ENCODE measurements at places on chromosomes 16 and 17.

DNA sequence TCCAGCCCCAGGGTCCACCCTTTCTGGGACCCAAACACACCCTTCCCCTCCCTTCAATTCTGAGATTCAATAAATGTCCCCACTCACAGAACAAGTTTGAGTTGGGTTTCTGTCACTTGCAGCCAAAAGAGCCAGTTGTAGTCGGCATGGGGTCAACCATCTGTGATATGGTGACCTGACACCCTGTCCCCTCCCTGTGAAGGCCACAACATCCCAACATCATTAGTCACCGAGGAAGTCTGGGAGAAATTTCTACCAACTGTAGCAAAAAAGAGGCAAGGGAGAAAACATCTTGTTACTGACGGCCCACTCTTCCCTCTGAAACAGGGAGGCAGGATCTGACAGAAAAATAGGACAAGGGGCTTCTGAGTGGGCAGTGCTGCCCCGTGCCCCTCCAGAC lies 638 bp upstream of the LYZL6 start:
- DNase-seq, result no peak

DNA sequence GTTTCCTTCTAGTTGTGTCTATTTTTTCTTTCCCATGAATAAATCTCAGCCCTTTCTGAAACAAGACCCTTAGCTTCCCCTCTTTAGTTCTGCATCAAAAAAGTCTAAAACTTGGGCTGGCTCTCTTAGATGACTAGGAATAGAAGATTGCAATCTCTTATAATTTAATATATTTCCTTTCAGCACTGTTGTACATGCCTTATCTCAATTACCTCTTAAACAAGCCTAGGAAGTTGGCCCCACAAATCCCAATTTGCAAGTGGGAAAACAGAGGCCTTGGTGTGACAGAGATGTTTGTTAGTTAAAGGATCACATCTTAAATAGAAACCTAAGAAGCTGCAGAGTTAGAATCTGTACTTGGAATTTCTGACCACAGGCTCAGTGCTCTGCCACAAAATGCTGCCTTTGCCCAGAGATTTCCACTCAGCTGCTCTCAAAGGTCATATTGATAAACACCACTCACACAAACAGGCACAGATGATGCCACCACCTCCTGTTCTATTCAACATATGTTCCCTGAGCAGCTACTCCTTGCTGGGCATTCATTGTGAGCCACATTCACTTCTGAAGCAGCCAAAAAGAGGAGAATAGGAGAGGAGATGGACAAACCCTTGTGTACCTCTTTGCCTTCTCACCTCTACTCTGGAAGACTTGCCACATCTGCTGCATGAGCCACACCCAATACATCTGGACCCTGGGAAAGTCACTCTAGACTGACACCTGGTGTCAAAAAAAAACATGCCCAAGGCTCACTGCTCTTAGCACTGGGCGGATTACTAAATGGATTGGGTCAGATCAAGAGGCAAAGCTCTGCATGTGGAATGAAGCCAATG lies 5.5 kb downstream of the CCDC182 start:
- no peak for DNase-seq

- no peak for DNase-seq
Observed at GRCh38 chr17:28340374-28340773, 4.8 kb downstream of the TNFAIP1 start.

GRCh38 chr17:28577466-28577824 lies 750 bp upstream of the ALDOC start:
- DNase-seq, result no peak

DNA sequence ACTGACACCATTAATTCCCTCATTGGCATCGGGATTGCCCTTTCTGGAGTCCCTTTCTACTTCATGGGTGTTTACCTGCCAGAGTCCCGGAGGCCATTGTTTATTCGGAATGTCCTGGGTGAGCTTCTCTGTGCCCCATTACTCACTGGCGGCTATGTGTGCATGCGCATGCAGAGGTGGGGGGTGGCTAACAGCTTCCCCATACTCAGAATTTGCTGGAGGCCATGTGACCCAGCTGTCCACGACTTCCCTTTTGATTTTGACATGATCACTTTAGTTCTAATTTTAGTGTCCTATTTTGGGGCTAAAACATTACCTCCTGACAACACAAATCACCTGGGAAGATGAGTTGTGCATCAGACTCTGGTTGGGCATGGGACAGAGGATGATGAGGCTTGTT lies 14.1 kb downstream of the SLC7A6OS start:
- DNase-seq, result no peak

DNA sequence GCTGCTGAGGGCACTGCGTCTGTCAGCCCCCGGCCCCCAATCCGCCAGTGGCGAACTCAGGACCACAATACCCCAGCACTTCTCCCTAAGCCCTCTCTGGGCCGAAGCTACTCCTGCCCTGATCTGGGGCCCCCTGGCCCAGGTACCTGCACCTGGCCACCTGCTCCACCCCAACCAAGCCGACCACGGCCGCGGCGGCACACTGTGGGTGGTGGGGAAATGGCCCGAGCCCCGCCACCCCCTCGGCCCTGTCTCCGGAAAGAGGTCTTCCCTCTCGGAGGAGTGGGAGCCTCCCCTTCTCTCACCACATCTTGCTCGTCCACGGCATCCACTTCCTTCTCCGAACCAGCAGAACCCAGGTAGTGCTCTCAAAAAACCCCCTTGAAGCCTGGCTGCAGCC lies 3.4 kb upstream of the FBRS start:
- DNase-seq, result no peak

- DNase-seq, result no peak
Observed at GRCh38 chr16:57270221-57271062, 14.0 kb downstream of the PLLP start.

GRCh38 chr17:77472468-77473310 lies 331.9 kb downstream of the SEC14L1 start:
- DNase-seq, result no peak

- no peak for DNase-seq
Observed at GRCh38 chr17:75694536-75694935, 26.7 kb upstream of the ITGB4 start.

GRCh38 chr16:48811478-48811877 lies 201.5 kb upstream of the N4BP1 start:
- DNase-seq, result no peak

DNA sequence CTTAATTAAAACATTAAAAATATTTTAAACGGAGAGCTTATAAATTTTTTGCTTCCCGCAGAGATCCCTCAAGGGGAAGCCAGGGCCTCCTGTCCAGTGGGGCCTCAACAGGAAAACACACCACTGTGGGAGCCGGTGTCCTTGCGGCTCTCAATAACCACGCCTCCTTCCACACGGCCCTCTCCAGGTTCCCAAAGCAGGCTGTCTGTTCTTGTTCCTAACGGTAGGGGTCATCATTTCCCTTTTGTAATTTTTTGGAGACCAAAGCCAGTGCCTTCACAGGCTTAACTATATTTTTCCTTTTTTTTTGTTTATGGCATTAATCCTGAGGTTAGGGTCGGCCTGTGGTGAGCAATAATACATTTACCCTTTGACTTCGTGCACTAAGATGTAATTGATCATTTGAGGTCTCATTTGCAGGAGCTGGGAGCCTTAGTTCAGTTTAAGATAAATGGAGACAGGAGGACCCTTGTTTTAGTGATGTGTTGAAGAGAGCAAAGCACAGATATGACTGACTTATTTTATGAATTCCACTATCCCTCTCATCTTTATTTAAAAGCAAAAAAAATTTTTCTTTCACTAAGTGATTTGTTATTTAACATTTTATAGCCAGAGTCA lies 77.5 kb upstream of the N4BP1 start:
- DNase-seq, result no peak

- DNase-seq, result no peak
Observed at GRCh38 chr17:17164676-17165075, 41.5 kb downstream of the PLD6 start.

- no peak for DNase-seq
Observed at GRCh38 chr16:13435873-13436474, 484.0 kb upstream of the ERCC4 start.

- DNase-seq, result no peak
Observed at GRCh38 chr17:13429201-13429600, 172.5 kb downstream of the HS3ST3A1 start.

DNA sequence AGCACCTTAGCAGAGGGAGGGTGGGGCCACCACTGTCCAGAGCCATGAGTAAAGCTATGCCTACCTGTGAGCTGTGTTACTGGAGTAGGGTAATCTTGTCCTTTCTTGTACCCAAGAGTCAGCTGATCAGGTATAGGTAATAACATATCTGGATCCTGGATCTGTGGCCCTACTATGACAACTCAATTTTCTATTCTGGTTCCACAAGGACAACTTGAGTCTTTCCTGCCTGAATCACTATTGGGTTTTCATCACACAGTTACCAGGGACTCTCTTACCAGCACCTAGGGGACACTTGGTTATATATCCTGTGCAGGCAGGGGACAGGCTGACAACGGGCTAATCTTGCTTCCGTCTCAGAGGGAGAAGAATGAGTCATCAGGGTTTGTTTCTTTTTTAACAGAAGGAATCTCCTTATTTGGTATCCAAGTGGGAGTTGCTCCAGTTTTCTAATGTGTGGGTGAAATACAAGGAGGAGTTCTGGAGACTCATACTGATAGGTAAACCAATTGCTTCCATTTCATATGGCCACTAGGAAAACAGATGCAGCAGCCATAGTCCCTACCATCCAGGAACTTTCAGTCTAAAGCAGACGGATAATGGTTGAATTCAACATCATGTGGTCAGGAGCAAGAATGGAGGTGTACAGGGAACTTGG lies 6.8 kb downstream of the ZNF267 start:
- DNase-seq, result no peak

GRCh38 chr16:70685938-70686375 lies at the start of gene MTSS2:
MTSS2 (minus strand) TSS chr16:70686053; CDS start chr16:70685791, 262 bp downstream.
- DNase-seq, result no peak

- no peak for DNase-seq
Observed at GRCh38 chr17:35912942-35913341, 17.6 kb downstream of the RDM1 start.

All from activated CD8-positive, alpha-beta memory T cell treated with anti-CD3 and anti-CD28 coated beads for 1 hour (primary cell).